Natural killer cell (primary cell): ENCODE measurements at places on chromosomes 7 and 10. TPM values are rescaled to one million over a fixed set of nuclear protein-coding genes. Genes with fewer than 3 reads are reported as not detected.
A peak's percentile ranks its signal among the peaks of the same experiment; 100 is the strongest.

GRCh38 chr10:100912013-100912604 lies 654 bp upstream of the SLF2 start:
- peak; percentile 21 for DNase-seq

DNA sequence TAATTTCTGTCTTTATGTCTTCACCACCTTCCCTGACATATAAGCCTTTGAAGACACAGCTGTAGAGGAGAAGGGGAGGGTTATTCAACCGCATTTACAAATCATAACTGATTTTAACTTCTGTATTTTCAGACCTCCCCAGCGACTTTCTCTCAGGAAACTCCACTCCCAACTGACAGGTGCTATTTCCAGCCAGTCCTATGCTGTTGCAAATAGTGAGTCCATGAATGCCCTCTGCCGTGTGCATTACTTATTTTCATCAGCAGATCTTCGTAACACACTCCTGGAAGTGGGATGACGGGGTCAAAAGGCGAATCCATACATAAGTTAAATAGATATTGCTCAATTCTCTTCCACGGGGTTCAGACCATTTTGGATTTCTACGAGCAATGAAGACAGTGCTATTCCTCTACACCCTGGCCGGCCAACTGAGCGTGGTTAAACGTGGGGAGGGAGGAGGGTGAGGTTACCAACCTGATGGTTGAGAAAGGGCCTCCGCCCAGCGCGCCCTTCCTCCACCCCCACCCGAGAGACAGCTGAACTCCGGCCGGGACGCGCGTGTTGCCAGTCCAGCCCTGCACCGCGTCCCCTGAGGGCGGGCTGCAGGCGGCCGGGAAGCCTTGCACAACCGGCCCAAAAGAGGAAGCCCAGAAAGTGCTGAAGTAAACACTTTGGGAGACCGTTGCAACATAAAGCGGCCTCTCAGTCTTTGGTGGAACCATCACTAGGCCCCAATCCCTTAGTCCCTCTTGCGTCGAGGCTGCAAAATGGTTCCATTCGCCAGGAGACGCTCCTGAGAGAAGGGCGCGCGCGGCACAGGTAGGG lies at the start of gene APBB1IP:
Gene APBB1IP, plus strand, starts transcription at position 705 of the 825 bp plus-strand sequence. CDS start 53,986 bp downstream, outside the sequence.
- peak; percentile 76 for DNase-seq

DNA sequence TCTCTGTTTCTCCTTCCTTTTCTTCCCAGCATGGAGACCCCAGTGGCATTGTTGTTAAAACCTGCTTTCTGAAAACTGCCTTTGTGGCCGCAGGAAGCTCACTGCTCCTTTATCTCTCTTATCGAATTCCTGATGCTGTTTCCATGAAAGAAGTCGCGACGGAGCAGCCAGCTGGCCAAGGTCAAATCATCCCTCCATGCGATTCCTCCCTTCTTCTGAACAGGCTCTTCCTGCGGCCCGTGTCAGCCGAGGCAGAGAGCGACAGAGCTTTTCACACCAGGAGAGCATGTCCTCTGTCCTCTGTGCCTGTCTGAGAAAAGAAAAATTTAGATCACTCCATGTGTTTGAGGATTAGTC lies 242.1 kb upstream of the PITRM1 start:
- DNase-seq, result no peak

- no peak for DNase-seq
Observed at GRCh38 chr7:149293338-149293737, 31.3 kb downstream of the ZNF783 start.

DNA sequence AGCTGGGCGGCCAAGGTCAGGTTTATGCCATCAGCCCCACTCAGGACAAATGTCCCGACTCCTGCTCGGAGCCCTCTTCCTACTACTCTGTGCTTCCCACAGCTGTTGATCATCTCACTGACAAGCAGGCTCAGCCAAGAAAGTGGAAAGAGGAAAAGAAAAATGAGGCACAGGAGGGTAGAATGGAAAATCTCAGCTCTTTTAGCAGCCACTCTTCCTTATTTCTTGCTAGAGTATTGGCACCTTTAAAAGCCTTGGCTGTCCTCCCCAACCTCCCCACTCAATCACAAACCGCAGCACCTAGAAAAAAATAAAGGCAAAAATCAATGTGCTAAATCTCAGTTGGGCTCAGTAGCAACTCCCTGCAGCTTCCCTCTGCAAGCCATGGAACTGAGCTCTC lies 35.3 kb upstream of the AGK start:
- no peak for DNase-seq

DNA sequence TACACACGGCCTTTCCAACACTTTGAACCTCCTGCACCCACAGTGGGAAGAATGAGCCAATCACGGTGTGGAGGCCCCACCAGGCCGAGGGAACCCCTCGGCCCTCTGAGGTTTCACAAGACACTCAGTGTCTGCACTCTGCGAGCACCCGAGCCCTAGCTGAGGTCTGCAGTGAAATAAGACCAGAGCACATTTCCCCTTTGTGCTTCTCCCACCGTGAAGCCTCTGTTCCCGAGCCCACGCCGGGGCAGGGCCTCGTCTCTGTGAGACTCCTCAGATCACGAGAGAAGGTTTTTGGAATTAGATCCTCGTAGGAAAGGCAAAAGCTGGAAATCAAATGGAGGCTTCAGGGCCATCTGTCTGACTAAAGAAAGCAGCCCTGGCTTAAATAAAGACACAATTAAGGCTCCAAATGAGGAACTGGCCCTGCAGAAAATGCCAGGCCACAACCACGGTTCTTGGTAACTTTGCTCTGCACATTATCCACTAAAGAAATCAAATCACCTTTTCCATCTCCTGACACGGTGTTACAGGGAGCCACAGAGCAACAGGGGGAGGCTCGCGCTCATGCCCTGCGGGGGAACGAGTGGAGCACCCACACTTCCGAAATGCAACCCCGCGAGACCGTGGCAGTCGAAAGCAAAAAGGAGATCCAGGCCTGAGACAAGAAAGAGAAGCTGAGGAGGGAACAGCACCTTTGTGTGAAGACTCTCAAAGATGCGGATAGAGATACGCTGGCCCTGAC lies 43.7 kb downstream of the FAM53B start:
- DNase-seq, result no peak

DNA sequence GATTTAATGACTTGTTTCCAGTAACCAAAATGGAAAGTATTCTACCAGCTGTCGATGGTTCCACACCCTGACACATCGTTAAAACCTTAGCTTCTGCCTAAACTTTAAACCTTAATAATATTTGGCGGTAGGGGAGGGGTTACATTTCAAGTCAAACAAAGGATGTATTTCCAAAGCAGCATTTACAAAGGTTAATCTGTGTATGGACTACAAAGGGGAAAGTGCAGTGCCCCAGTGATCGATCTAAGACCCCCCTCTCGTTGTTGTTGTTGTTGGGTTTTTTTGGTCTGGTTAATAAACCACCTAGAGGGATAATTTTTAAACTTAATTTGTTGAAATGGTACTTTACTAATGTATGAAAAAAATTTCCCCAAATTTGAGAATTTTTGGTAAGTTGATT lies 1.1 kb upstream of the STEAP2 start:
- no peak for DNase-seq

GRCh38 chr7:156156734-156157408 lies 344.6 kb upstream of the SHH start:
- peak; percentile 9 for DNase-seq

DNA sequence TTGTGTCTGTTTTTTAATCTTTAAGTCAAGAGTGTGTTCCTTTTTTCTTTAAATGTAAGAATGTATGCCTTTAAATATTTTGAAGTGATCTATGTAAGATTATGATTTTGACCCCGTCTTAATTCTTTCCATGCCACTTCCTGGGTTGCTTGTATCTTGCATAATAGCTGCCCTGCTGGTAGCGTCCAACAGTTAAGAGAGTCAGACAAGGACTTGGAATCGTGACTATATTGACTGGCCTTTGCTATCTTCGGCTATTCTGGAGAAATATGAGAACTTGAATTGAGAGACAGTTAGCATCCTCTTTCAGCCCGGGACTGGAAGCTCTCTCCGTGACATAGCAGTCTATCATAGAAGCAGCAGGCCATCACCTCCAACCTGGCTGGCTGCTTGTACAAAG lies 13.0 kb downstream of the NRP1 start:
- DNase-seq, result no peak

DNA sequence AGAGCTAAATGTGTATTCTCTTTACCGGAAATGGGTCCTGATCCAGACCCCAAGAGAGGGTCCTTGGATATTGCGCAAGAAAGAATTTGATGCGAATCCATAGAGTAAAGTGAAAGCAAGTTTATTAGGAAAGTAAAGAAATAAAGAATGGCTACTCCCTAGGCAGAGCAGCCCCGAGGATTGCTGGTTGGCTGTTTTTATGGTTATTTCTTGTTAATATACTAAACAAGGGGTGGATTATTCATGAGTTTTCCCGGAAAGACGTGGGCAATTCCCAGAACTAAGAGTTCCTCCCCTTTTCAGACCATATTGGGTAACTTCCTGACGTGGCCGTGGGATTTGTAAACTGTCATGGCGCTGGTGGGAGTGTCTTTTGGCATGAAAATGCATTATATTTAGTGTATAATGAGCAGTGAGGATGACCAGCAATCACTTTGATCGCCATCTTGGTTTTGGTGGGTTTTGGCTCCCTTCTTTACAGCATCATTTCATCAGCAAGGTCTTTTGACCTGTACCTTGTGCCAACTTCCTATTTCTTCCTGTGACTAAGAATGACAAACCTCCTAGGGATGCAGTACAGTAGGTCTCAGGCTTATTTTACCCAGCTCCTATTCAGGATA lies 60.4 kb downstream of the ARL4A start:
- DNase-seq, result no peak

DNA sequence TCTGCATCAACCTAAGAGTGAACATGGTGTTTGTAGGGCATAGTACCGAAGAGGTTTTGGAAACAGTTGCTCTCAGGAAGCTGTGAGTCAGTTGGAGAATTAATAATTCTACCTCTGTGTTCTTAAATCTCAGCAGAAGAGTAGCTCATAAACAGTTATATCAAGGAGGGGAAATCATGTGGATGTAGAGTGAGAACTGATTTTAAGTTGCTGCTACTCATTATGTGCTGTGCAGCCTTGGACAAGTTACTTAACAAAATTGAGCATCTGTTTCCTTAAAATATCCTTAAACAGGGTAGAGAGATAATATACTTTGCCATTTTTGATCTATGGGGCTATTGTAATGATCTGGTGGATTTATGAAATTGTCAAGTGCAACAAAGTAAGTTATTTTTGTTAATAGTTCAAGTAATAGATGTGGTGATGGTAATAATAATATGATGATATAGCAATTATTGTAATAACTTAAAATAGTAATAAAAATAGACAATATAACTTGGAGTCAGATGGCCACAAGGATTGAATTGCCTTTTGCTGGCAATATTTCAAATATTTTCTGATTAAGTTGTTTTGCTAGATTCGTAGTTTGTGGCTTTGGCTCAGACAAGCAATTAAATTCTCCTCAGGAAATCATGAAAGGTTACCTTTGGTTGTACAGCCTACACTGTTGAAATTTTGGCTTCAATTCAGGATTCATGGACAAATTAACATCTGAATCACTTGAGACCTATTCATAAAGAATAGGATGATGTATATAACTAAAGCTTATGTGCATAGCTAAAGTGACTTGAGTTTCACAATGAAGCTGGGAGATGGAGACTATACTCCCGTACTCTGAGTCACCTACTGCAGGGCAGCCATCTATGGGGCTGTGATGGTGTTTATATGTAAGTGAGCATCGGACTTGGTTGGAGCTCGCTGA lies 228.5 kb downstream of the CDK14 start:
- DNase-seq, result no peak

GRCh38 chr7:21028186-21028585 lies 241.5 kb upstream of the SP8 start:
- DNase-seq, result no peak

- no peak for DNase-seq
Observed at GRCh38 chr10:80416479-80417098, 8.2 kb downstream of the PRXL2A start.

GRCh38 chr10:106761906-106762305 lies 402.6 kb downstream of the SORCS1 start:
- no peak for DNase-seq

- DNase-seq, result no peak
Observed at GRCh38 chr7:73899731-73900142, 38.8 kb downstream of the TMEM270 start.

DNA sequence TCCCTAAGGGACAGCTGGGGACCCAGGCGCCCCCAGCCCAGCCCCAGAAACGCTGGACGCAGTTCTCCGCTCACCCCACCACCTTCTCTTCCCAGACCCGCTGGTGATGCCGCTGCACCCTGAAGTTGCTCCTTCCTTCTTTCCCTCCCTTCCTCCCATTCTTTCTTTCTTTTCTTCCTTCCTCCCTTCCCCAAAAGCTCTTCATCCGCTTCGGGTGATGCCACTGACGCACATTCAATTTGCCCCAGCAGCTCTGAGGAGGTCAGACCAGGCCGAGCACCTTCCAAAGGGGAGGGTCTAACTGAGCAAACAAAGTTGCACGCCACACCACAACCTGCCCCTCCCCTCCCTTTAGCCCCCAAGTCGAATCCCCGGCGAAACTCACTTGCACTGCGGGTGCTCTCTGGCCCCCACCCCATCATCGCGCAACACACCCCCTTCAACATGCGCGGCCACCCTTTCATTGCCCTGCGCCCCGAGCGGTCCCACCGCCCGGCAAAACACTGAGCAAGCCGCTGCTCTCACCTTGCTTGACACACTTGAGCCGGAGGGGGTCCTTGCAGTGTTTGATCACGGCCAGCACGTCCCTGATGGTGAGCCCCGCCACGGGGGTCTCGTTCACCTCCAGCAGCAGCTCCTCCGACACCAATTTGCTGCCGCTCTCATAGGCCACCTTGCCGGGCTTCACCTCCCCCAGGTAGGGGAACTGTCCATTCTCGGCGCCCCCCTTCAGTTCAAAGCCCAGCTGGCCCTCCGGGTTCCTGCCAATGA lies 787 bp downstream of the MAGI2 start:
- no peak for DNase-seq

DNA sequence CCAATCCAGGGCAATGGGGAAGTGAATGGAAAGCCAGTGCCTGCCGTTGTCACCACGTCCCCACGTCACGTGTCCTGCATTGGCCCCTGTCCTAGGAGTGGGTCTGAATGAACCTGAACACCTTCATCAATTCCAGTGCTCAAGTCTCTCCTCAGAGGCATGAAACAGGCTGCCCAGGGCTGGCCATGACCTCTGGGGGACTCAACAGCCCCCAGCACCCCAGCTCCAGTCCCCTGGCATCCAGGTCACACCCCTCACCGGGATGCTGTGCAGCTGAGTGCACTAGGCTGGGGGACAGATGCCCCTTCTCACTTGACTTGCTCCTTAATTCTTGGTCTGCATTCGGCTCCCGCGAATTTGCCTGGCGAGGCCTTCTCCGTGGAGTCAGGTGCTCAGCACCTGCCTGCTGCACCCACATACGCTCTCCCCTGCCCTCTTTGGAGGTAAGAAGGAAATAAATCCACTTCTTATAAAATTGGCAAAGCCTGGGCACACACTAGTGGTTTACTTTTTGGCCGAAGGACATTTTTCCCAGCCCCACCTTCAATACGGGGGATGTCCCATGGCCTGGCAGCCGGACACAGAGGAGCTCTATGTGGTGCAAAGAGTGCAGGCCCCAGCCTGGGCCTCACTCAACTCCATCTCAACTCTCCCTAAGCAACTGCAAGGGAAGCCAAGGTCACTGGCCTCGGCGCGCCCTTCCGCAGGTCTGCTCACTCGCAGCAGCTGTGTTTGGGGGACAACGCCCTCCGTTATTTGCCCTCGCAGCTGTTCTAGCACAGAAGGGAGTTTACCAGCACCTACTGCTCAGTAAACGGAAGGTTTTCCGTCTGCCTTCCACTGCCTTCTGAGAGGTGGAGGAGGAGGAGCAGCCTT lies 77.6 kb upstream of the SHH start:
- DNase-seq, result no peak

Gene POLR2J2
- total RNA-seq, result 49.4 TPM

Gene HACD1
- total RNA-seq, result 1.5 TPM

Gene RNF148
- total RNA-seq, result not detected

Gene ACBD7
- 0.48 TPM for total RNA-seq

Gene PCLO
- not detected for total RNA-seq

Gene MBL2
- not detected for total RNA-seq

Gene TEX36
- total RNA-seq, result not detected

Gene GIMAP5
- 35.3 TPM for total RNA-seq

Gene FLNC
- total RNA-seq, result 0.25 TPM

Gene NKX1-2
- not detected for total RNA-seq
